Kidney glomerular epithelial cell (primary cell): ENCODE measurements at places on chromosomes 7 and 10.

GRCh38 chr10:70052462-70053217 is at the start of gene MACROH2A2:
MACROH2A2 (plus strand) TSS chr10:70052846; CDS start chr10:70075659, 22,813 bp downstream.
- DNase-seq, result peak; percentile 69

GRCh38 chr7:16369855-16370254 is 51.5 kb downstream of the CRPPA start:
- DNase-seq, result no peak

DNA sequence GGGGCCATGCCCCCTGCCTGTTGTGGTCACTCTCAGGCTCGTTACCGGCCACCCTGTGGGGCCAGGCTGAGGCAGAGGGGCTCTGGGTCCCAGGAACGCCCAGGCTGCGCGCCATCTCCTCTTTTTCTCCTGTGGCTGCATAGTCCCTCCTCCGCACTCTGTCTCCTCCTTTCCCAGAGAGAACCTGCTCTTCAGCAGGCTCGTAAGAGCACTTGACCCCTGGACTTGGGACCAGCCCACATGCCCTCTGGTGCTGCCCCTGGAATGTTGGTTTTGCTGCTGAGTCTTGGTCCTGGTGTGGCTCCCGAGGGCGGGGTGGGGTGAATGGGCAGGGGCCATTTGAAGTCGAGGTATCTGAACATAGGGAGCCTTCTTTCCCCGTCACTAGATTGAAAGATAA is 6.6 kb upstream of the BHLHA15 start:
- DNase-seq, result no peak

- DNase-seq, result no peak
Observed at GRCh38 chr7:155824227-155824886, 12.1 kb upstream of the SHH start.

DNA sequence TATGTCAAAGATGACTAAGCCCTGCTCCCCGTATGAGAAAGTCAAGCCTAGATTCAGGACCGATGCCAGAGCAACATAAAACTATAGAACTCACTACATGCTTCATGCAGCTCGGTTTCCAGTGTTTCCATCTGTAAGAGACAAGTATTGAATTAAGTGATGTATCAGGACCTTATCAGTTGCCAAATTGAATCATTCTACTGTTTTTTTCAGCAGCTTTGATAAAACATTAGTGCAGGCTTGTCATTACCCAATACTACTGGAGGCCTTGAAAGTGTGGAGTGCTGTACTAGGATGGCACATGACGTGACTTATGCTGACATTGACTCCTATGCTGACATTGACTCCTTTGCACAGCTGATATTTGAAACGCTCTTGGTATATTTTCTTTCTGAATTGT is 10.8 kb upstream of the NRP1 start:
- DNase-seq, result no peak

GRCh38 chr7:151379193-151379520 is 30.7 kb downstream of the WDR86 start:
- no peak for DNase-seq

- no peak for DNase-seq
Observed at GRCh38 chr7:104814671-104815400, 199.2 kb upstream of the KMT2E start.

DNA sequence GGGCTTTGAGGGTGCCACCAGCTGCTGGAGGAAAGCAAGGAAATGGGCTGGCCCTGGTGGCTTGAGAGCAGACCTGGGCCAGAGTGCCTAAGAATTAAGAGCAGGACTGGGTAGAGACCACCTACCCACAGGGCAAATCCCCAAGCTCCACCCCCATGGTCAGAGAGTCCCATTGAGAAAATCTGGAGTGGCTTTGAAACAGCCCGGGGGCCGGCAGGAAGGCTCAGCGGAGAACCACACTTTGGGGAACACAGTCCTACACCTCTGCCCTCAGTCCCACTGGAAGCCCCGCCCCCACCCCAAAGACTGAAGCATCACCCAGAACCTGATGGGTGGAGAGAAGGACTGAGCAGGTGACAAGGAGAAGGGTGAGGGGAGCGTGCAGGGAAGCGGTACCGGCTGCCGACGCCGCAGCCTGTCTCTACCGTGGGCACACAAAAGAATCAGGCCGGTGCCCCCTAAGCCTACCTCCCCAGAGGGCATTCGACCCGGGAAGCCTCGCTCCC is 3.6 kb downstream of the SMARCD3 start:
- DNase-seq, result no peak

DNA sequence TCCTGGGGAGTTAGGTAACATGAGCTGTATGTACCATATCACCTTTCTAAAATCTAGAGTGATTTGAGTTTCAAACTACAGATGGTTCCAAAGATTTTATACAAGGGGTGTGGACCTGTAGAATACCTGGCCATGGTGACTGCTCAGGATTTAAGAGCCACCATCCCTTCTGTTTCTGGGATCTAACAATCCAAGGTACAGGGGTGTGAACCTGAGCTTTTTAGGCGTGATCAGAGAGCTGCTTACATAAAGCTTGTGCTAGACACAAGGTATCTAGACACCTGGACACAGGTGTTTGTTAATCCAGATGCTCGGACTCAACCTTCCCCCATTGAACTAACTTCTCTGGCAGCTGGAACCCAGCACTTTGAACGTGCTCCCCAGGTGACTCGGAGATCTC is 516.4 kb downstream of the RPS24 start:
- no peak for DNase-seq

GRCh38 chr10:82880776-82881290 is 1005.8 kb downstream of the NRG3 start:
- DNase-seq, result no peak

GRCh38 chr10:86020134-86020533 is 346.5 kb downstream of the GRID1 start:
- no peak for DNase-seq

DNA sequence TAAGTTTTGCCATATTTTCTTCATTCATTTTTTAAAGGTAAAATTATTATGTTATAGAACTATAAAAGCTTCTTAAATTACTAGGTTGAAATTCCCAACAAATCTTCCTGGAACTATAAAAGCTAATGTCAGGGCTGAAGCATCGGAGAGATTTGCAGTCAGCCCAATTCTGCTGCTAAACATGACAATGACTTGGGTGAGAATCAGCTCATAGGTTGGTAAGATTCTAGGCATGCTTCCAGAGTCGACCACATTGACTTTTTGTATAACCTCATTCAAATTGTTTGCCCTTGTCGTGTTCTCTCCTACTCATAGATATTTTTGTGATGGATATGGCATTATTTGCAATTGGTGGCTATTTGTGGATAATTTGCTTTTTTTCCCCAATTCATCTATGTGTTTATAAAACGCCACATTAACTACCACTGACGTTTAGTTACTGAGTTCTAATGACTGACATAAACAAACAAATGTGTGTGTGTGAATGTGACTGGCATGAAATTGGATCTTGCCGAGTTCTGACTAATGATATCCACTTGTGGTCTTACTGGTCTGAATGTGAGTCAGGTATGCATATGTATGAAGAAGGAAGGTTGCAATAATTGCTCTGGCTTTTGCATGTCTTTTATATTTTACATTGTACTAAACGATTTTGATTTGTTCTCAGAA is 579.8 kb downstream of the PARD3 start:
- DNase-seq, result no peak

- peak; percentile 21 for DNase-seq
Observed at GRCh38 chr10:116771101-116771958, 29.0 kb upstream of the HSPA12A start.

GRCh38 chr7:2299131-2299829 is 15.0 kb downstream of the SNX8 start:
- DNase-seq, result peak; percentile 28

DNA sequence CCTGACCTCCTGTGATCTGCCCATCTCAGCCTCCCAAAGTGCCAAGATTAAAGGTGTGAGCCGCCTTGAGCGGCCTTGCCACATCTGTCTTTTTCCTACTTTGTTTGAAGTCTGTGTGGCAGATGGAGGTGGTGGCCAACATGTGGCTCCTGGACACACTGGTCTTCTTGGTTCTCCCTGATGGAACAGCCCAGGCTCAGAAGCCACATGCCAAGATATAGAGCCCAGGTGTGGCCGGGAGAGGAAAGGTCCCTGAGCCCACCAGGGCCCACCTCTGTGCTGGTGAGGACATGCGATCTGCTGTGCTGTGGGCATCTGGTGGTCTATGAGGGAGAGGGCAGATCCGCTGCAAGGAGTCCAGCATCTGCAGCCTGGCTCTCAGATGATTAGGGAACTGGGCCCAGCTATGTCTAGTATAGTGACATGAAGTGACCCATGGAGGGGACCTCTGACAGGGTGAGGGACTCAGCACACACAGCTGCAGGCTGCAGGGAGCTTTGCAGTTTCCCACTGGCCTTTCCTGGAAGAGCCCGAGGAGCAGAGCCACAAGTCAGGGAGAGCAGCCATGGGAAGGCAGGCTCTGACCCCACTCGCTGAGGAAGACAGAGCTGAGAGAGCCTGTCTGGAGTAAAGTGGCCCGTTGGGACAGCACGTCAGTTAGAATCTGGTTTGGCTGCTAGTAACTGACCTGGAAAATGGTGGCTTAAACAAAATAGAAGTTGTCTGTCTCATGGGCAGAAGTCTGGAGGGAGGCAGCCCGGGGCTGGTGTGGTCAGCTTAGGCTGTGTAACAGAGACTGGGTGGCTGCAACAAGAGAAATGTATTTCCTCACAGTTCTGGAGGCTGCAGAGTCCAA is 25.9 kb downstream of the ADCY1 start:
- no peak for DNase-seq

- DNase-seq, result no peak
Observed at GRCh38 chr7:76282344-76283253, 19.9 kb upstream of the HSPB1 start.

DNA sequence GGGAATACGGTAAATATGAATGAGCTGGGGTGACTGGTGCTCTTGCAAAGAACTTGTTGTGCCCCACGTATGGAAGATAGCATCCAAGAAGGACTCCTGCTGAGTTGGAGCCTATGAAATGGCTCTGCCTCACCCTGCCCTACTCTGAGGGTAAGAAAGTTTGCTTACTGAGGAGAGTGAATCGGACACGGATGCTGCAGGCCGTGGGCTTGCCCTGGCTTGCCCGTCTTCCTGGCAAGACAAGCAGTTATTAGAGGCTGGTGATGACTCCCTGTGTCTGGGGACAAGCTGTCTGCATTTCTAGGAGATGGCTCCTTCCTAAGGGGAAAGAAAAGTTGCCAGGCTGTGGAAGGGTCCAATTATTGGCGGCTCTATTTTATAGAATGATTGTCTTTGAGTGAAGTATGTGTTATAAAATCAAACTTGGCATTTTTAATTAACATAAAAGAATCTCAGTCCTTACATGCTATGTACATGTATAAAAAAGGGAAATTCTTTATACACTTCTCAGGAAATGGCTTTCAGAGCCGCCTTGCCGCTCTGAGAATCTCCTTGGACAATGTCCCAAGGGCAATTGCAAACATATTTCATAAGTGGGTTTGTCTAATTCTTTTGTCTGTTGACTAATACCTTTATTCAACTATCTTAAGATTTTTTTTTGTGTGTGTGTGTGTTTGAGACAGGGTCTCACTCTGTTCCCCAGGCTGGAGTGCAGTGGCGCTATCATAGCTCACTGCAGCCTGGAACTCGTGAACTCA is 64.6 kb downstream of the CYP26A1 start:
- DNase-seq, result no peak

DNA sequence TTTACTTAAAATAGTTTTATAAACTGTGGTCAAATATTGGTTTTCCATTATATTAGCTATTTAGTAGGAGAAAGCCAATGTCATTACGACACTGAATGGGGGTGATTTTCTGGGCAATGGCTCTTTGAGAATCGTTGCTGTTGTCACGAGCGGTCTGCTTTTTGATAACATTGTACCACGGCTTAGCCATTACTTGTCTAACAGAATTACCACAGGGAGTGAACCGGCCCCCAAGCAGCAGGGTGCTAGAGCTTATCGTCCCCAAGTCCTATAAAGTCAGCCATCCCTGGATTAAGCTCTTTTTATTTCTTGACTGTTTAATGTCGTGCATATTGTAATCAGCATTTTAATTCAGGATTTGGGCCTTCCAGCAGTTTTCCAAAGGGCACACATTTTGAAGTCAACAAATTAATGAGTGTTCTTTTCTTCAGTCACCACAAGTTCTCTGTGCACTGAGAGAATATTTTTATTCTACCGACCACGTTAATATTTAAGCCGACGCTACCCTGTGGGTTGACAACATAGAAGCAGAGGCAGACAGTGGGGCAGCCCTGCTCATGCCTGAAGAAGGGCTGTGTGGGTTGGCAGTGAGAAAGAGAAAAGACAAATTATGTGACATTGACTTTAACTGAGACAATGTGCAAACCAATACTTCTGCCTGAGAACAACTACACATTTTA is 125.8 kb downstream of the ICA1 start:
- DNase-seq, result no peak

- DNase-seq, result no peak
Observed at GRCh38 chr7:75967487-75967997, 26.9 kb downstream of the TMEM120A start.

GRCh38 chr7:8126601-8127167 is 135.3 kb downstream of the ICA1 start:
- DNase-seq, result no peak

GRCh38 chr7:108270385-108271015 is 140.3 kb upstream of the LAMB4 start:
- no peak for DNase-seq

DNA sequence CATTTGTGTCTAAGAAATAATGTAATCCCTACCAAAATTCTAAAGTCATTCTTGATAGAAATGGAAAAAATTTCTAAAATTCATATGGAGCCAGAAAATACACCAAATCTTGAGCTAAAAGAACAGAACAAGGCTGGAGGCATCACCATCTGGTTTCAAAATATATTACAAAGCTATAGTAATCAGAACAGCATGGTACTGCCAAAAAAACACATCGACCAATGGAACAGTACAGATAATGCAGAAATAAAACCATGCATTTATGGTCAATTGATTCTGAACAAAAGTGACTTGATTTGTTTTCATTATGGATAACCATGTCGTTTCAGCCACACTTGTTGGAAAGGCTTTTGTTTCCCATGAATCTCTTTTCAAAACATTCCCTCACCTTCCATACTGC is 7.0 kb upstream of the WDFY4 start:
- DNase-seq, result no peak

GRCh38 chr10:71998840-71999194 is 34.6 kb downstream of the CHST3 start:
- DNase-seq, result peak; percentile 34
